ENCODE measurements at places on chromosomes 3 and 15. TPM values are rescaled to one million over a fixed set of nuclear protein-coding genes. Genes with fewer than 3 reads are reported as not detected.
A peak's percentile ranks its signal among the peaks of the same experiment; 100 is the strongest.

Gene CNTN6
- total RNA-seq = not detected

Gene SNX22
- under 0.01 TPM for total RNA-seq

Gene SLC24A5
- total RNA-seq = not detected

Gene MYZAP
- total RNA-seq = 10.9 TPM

Gene C3orf80
- 0.52 TPM for total RNA-seq

GRCh38 chr3:57158325-57158724, 6.8 kb downstream of the IL17RD start:
- H3K4me3 ChIP-seq = no peak overlapping the region
- H3K4me1 ChIP-seq = peaks cover 15% of the 10 kb centered on the region
- DNase-seq = no peak
- H3K27ac ChIP-seq = no peak overlapping the region
- no peaks in the 10 kb centered on the region for H3K36me3 ChIP-seq
- no peaks in the 10 kb centered on the region for H3K27me3 ChIP-seq

DNA sequence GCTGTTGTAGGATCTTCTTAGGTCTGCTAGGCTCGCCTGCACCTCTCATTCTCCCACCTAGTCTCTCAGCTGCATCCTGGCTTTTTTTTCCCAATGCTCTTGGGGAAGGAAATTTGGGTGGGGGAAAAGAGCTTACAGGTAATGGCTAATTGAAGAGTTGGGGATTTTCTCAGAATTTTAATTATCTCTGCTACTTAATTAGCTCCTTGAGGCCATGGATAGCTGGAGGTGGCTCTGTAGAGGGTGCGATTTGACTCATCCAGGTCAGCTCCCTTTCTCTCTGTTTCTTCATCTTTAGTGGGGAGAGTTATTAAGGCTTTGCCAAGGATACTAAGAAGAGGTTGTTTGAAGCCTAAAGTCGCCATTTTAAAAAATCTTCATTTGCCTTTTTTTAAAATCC, 22.6 kb downstream of the SNAPC5 start:
- H3K4me3 ChIP-seq = no peak overlapping the region
- no peaks in the 10 kb centered on the region for H3K27me3 ChIP-seq
- H3K27ac ChIP-seq = no peak overlapping the region

DNA sequence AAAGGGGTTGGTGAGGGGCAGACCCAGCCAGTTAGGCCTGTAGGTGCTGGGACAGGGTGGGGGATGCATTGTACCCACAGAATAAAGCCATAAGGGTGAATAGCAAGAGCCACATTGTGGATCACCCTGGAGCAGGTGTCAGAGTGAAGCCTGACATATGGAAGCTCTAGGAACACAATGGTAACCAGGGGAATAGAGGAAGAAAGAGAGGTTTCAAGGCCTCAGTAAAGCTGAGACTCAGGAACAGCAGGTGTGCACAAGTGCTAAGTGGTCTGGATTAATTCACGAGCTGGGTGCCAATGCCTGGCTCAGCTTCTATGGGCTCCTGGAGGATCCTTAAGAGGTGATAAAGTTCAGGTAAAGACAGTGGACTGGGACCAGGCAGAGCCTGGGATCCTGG, 323.7 kb upstream of the CTNNB1 start:
- DNase-seq = no peak
- H3K27ac ChIP-seq = no peak overlapping the region
- no peaks in the 10 kb centered on the region for H3K27me3 ChIP-seq
- no peaks in the 10 kb centered on the region for H3K36me3 ChIP-seq
- H3K4me1 ChIP-seq = peaks cover 28% of the 10 kb centered on the region
- no peak overlapping the region for H3K4me3 ChIP-seq

- H3K4me3 ChIP-seq = no peak overlapping the region
- no peaks in the 10 kb centered on the region for H3K36me3 ChIP-seq
- no peak for DNase-seq
- no peaks in the 10 kb centered on the region for H3K27me3 ChIP-seq
- H3K27ac ChIP-seq = no peak overlapping the region
Observed at GRCh38 chr15:63244976-63245645, 32.3 kb upstream of the APH1B start.

DNA sequence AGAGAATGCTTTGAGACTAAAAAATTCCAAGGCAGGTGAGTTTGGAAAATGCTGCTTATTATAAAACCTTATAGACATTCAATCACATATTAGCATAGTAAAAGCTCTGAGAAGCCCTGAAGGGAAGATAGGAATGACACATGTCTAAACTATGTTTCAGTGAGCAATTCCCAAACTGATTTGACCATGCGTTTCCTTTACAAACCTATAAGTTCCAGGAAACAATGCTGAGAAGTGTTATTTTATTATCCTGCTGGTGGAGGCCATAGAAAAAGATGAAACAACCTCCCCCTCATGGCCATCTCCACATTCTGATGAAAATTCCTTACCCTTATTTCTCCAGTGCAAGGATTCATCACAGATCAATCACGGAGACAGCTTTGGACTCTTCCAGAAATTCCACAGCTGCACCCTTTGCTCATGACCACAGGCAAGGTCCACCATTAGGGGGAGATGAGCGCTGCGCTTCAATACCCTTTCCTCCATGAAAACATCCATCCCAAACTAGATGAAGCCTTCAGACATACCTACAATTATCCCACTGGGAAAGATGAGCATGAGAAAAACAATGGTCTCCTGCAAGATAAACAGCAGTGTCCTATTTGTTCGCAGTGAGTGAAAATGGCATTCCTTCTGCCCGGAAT, 372.1 kb downstream of the MAGI1 start:
- H3K27ac ChIP-seq = no peak overlapping the region
- no peaks in the 10 kb centered on the region for H3K4me1 ChIP-seq
- no peak overlapping the region for H3K4me3 ChIP-seq
- no peaks in the 10 kb centered on the region for H3K27me3 ChIP-seq
- DNase-seq = no peak
- H3K36me3 ChIP-seq = no peaks in the 10 kb centered on the region

DNA sequence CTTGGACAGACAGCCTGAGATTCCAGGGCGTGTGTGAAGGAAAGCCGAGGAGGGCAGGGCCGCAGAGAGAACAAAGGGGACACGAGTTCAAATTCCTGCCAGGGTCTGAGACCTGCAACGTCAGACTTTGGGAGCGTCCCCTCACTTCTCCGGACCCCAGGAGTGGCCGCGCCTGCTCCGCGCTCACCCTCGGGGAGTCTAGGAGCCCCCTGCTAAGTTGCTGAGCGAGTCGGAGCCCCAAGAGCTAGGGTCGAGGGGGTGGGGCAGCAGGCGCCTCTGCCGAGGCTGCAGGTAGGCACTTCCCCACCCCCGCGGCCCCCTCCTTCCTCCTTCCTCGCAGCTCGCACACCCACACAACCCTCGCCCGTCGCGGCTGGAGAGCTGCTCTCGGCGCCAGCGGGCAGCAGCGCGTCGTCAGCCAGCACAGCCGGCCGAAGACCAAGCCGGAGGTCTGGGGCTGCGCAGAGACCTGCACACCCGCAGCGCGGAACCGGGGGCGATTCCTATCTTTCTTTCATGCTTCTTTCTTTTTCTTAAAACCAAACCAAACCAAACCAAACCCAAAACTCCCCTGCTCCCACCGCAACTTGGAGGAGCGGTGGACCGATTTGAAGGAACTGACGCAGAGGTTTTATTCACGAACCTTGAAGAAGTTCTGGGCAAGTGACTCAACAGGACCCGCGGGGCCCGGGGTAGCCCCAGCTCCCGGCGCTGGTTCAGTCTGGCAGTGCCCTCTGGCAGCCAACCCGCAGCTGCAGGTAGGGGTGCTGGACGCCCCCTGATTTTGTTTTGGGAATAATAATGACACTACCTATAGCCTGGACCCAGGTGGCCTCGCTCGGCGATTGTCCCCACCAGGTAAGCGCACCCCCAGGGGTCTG, at the start of gene ANKRD34C:
Gene ANKRD34C (plus strand): TSS at position 352 of the 881 bp plus-strand sequence. CDS start 10,563 bp downstream, outside the sequence.
- no peak within 1 kb of the TSS for H3K4me3 ChIP-seq
- H3K36me3 ChIP-seq = no peaks in the 10 kb centered on the region
- H3K4me1 ChIP-seq = peaks cover 3% of the 10 kb centered on the region
- H3K27me3 ChIP-seq = no peaks in the 10 kb centered on the region
- DNase-seq = no peak

- H3K27me3 ChIP-seq = no peaks in the 10 kb centered on the region
- no peak overlapping the region for H3K27ac ChIP-seq
- no peak overlapping the region for H3K4me3 ChIP-seq
- H3K36me3 ChIP-seq = no peaks in the 10 kb centered on the region
- no peak for DNase-seq
- no peaks in the 10 kb centered on the region for H3K4me1 ChIP-seq
Observed at GRCh38 chr3:170572665-170573253, 13.1 kb downstream of the SLC7A14 start.

GRCh38 chr3:37779289-37780152, 82.2 kb upstream of the CTDSPL start:
- peak; percentile 52 for DNase-seq
- no peaks in the 10 kb centered on the region for H3K36me3 ChIP-seq
- H3K27ac ChIP-seq = no peak overlapping the region
- no peaks in the 10 kb centered on the region for H3K27me3 ChIP-seq
- no peaks in the 10 kb centered on the region for H3K4me1 ChIP-seq
- no peak overlapping the region for H3K4me3 ChIP-seq

- peaks cover 9% of the 10 kb centered on the region for H3K36me3 ChIP-seq
- H3K4me3 ChIP-seq = no peak overlapping the region
- DNase-seq = no peak
- no peaks in the 10 kb centered on the region for H3K27me3 ChIP-seq
- H3K4me1 ChIP-seq = no peaks in the 10 kb centered on the region
- H3K27ac ChIP-seq = no peak overlapping the region
Observed at GRCh38 chr15:64131547-64131946, 20.0 kb upstream of the SNX22 start.

DNA sequence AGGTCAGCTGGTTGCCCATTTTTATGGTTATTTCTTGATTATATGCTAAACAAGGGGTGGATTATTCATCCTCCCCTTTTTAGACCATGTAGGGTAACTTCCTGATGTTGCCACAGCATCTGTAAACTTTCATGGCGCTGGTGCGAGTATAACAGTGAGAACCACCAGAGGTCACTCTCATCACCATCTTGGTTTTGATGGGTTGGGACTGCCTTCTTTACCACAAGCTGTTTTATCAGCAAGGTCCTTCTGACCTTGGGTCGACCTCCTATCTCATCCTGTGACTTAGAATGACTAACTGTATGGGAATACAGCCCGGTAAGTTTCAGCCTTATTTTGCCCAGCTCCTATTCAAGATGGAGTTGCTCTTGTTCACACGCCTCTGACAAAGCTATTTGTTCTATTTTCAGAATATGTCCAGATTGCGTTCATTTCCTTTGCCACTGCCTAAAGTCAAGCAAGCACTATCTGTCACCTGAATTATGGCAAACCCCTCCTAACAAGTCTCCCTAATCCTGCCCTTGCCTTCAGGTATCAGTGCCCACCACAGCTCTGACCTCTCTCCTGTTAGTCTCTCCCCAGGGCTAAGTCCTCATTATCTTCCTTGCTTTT, 308.5 kb downstream of the ROBO2 start:
- no peak overlapping the region for H3K27ac ChIP-seq
- H3K27me3 ChIP-seq = no peaks in the 10 kb centered on the region
- H3K36me3 ChIP-seq = no peaks in the 10 kb centered on the region
- no peaks in the 10 kb centered on the region for H3K4me1 ChIP-seq

DNA sequence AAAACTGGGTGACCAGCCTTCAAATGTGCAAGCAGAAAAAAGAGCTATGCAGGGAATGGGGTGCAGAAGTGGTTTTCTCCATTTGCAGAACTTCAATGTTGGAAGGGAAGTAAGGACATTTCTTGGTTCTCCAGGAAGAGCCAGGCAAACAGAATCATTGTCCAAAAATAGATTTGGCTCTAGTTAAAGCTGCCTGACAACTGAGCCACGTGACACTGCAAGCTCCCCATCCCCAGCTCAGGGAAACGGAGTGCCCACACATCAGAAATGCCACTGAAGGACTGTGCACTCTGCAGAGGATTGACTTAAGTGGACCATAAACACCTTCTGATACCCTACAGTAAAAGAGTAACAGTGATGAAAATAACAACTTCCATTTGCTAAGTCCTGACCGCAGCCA, 195.6 kb upstream of the NSMCE3 start:
- H3K4me3 ChIP-seq = no peak overlapping the region
- no peak overlapping the region for H3K27ac ChIP-seq
- no peaks in the 10 kb centered on the region for H3K36me3 ChIP-seq
- no peaks in the 10 kb centered on the region for H3K27me3 ChIP-seq
- H3K4me1 ChIP-seq = no peaks in the 10 kb centered on the region

GRCh38 chr15:74956648-74957475, at the start of gene RPP25:
Gene RPP25, minus strand, starts transcription at chr15:74956772. Its CDS starts 189 bp downstream, at chr15:74956583.
- no peaks in the 10 kb centered on the region for H3K36me3 ChIP-seq
- H3K4me1 ChIP-seq = peaks cover 53% of the 10 kb centered on the region
- H3K27me3 ChIP-seq = no peaks in the 10 kb centered on the region
- peak; percentile 84 for DNase-seq
- peak within 1 kb of the TSS; percentile 85 for H3K27ac ChIP-seq

- no peaks in the 10 kb centered on the region for H3K27me3 ChIP-seq
- H3K4me1 ChIP-seq = no peaks in the 10 kb centered on the region
- no peak overlapping the region for H3K27ac ChIP-seq
- no peak for DNase-seq
Observed at GRCh38 chr3:157445857-157446256, 9.2 kb downstream of the PTX3 start.

GRCh38 chr3:23550402-23550801, 255.4 kb upstream of the UBE2E1 start:
- H3K27ac ChIP-seq = no peak overlapping the region
- no peak overlapping the region for H3K4me3 ChIP-seq
- H3K36me3 ChIP-seq = no peaks in the 10 kb centered on the region
- no peaks in the 10 kb centered on the region for H3K4me1 ChIP-seq
- no peaks in the 10 kb centered on the region for H3K27me3 ChIP-seq
- no peak for DNase-seq

- no peak overlapping the region for H3K27ac ChIP-seq
- no peaks in the 10 kb centered on the region for H3K27me3 ChIP-seq
- H3K4me3 ChIP-seq = no peak overlapping the region
- H3K36me3 ChIP-seq = no peaks in the 10 kb centered on the region
- DNase-seq = no peak
- H3K4me1 ChIP-seq = no peaks in the 10 kb centered on the region
Observed at GRCh38 chr3:176147251-176147650, 1050.0 kb downstream of the TBL1XR1 start.

DNA sequence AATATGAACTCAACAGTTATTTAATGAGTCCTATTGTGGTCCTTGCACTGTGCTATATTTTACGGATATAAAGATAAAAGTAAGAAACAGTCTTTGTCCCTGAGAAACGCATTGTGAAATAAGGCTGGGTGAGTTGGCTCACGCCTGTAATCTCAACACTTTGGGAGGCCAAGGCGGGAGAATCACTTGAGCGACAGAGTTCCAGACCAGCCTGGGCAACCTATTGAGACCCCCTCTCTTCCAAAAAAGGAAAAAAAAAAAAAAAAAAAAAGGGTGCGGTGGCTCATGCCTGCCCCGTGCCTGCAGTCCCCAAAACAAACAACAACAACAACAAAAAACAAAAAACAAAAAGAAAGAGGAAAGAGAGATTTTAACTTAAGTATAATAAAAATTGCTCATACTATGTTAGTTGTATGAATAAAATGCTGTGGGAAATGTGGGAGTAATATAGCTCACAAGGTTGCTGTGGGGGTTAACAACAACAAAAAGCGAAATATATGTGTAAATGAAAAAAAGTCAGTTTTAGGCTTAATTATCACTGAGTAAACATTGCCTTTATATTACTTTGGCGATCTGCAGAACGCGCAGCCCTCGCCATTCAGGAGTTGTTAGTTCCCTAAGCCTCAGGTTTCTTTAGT, 461 bp upstream of the FNDC3B start:
- H3K27ac ChIP-seq = peak overlapping the region; percentile 99
- no peak overlapping the region for H3K4me3 ChIP-seq
- H3K36me3 ChIP-seq = no peaks in the 10 kb centered on the region
- peaks cover 24% of the 10 kb centered on the region for H3K4me1 ChIP-seq
- H3K27me3 ChIP-seq = no peaks in the 10 kb centered on the region

GRCh38 chr3:164365242-164365641, 713.1 kb downstream of the SI start:
- no peak for DNase-seq
- H3K4me3 ChIP-seq = no peak overlapping the region
- no peak overlapping the region for H3K27ac ChIP-seq
- no peaks in the 10 kb centered on the region for H3K4me1 ChIP-seq
- H3K36me3 ChIP-seq = no peaks in the 10 kb centered on the region
